ENCODE measurements at places on chromosomes 7 and 10. TPM values are rescaled to one million over a fixed set of nuclear protein-coding genes. Genes with fewer than 3 reads are reported as not detected.

DNA sequence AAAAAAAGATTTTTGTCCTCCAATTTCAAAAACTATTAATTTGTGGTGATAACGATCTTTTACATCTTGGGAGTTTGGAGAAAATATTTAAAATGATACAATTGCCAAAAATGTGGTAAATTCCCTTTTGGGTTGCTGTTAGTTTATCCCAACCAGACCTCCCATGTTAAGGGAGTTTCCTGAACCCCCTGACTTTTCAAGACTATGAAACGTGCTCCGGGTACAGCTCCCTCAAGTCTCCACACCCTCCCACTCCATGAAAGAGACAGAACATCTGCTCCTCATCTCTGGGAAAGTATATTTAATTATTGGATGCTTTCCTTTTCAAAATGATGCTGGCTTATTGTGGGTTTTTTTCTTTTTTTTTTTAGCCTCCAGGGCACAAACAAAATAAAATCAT, 534.6 kb upstream of the NRP1 start:
- no peak for DNase-seq

Gene ADIRF
- total RNA-seq = 543 TPM

GRCh38 chr7:47357361-47357760, 224.6 kb downstream of the TNS3 start:
- DNase-seq = peak; percentile 37

- no peak for DNase-seq
Measured at GRCh38 chr10:51092402-51092801, 18.1 kb downstream of the PRKG1 start.

Gene WEE2
- total RNA-seq = not detected

GRCh38 chr10:89203237-89203636, 3.9 kb downstream of the CH25H start:
- DNase-seq = no peak

Data from mesenteric fat pad (tissue), 1 donor.